ENCODE measurements at places on chromosomes 16 and 17.

GRCh38 chr17:64090144-64090543, 39.8 kb downstream of the ERN1 start:
- DNase-seq = no peak

DNA sequence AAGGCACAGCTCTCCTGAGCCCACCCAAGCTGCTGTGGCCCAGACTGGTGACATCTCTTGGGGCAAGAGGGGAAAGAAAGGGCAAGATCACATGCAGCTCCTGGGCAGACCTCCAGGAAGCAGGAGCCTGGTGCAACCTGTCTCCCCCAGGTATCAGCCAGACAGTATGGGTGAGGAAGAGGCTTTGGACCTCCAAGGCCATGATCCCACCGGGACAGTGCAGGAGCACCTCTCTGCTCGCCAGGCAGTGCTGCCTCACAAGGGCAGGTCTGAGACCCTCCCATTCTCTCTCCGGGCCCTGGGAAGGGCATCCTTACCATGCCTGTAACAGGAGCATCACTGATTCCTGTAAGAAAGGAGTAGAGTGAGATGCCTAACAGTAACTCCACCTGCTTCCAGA, 25.6 kb upstream of the COG7 start:
- no peak for DNase-seq

- DNase-seq = no peak
Measured at GRCh38 chr16:4859900-4860255, 12.6 kb downstream of the UBN1 start.

DNA sequence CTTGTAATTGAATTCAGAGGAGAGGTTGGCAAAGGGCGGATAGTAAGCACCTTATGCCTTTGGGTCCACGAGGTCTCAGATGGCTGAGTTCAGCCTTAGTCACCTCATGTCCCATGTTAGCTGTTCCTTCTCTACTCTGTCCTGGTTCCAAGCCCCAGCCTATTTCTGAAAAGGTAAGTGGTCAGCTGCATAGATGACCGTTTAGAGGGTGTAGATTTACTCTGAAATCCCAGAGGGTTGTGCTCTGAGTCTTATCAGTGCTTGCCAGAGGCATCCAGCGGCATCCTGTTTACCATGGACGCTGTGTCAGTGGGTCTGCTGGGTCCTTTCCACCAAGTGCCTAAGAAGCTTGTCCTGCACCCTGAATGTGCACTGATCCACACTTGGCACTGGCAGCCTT, 1.9 kb downstream of the ZNF778 start:
- no peak for DNase-seq

DNA sequence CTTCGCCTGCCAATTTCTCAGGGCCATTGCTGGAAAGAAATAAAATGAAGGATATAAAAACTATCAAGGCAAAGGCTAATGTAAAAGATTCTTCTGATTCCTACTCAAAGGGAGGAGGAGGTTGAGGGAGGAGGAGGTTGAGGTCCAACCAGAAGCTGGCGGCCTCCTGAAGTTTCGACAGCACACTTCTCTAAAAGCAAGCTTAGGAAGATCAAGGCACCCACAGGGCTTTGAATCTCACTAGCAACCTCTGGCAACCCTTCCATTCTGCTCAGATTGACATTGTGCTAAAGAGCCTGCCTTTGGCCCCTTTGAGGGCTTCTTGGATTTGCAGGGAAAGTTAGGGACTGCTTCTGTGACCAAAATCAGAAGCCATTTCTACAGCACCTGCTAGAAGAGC, 81.5 kb upstream of the TNRC6C start:
- no peak for DNase-seq

DNA sequence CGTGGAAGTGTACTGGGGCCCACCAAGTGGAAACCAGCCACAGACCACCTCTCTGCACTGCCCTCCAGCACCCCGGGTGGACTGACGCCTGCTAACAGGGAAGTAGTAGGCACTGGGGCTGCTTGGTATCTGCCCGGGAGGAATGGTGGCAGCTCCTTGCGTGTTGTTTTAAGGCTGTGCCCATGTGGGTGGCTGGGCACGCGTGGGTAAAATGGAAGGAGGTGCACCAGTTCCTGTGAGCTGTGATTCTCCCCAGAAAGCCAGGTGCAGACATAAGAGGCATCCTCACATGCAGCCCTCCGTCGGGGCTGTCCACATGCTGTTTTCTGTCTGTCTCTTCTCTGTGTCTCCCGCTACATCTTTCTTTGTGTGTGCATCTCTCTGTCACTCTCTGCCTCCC, 122.3 kb downstream of the ENGASE start:
- no peak for DNase-seq

DNA sequence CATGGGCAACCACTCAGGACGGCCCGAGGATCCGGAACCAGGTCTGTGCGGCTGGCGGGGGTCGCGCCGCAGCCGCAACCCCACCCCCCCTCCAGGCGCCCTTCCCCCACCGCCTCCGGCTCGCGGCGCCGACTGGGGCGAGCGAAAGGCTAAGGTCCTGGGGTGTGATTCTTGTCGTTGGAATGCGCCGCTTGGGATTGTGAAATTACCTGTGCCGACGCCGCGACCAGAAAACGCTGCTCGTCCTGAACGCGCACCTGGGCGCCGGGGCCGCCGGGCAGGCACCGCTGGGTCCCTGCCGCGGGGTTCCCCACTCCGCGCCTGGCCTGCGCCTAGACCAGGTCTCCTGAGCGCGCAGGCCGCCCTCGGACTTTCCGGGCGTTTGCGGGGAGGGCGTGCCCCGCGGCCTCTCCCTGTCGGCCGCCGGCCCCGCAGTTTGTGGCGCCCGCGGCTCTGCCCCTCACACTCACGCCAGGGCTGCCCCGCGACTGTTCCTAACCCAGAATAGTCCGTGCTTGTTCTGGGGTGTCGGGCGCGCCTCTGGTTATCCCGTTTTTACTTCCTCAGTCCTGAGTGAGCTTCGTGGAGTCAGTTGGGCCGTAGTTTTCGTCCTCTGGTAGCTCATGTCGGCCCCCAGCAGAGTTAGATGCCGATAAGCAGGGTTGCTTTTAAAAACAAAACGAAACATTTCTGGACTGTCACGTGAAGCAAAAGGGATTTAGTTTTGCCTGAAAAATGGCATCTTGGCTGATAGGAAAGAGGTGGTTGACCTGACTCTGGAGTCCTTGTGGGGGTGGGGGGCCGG, 147.2 kb downstream of the SPECC1 start:
- peak; percentile 38 for DNase-seq

DNA sequence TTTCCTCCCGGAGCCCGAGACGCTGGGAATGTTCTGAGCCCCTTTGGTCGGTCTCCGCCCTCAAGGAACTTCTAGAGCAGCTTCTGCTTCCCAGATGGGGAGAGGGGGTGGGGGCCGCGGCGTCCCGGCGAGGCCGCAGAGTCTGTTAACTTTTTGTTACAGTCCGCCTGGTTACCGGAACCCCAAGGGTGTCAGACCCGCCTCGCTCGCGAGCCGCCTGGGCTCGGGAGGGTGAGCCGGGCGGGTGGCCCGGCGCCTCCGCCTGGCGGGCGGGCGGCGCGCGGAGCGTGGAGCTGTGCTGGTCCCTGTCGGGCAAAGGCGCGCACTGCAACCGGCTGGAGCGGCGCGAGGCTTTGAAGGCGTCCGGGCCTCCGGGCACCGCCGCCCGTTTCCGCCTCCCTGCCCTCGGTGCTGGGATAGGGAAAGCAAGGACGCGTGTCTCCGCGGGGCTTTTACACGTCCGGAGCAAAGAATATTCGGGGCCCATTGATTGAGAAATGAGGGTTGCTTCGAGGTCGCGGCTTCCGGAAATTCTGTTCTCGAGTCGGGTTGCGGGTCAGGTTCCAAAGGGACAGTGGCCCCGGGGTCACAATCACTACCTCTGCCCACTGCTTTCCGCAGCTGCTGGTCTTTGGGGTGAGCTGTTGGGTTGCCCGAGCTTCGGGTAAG, 1.7 kb downstream of the HS3ST3B1 start:
- no peak for DNase-seq

DNA sequence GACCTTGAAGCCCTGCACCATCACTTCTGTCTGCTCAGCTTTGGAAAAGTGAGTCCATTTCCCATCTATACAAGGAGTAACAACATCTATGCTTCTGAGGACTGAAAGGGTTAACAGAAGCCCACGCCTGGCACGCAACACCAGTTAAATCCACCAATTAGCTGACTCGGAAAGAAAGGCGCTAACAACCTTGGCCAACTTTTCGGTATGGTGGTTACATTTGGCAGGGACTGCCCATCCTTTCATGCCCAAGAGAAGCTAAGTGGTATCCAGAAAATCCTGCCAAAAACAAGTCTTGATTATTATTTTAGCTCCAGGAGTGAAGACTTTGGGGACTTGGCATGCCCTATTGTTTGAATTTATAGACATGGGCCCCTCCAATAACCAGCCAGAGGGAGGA, 202.3 kb upstream of the RPL38 start:
- no peak for DNase-seq

DNA sequence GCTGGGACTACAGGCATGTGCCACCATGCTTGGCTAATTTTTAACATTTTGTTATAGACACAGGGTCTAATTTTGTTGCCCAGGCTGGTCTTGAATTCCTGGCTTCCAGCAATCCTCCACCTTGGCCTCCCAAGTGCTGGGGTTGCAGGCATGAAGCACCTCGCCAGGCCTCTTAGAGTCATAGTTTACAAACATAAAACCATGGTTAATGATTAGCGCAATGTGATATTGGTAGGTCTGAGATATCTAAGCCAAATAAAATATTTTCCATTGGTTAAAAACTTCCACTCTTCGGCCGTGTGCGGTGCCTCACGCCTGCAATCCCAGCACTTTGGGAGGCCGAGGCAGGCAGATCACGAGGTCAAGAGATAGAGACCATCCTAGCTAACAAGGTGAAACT, 16.6 kb downstream of the TXNDC11 start:
- DNase-seq = no peak

DNA sequence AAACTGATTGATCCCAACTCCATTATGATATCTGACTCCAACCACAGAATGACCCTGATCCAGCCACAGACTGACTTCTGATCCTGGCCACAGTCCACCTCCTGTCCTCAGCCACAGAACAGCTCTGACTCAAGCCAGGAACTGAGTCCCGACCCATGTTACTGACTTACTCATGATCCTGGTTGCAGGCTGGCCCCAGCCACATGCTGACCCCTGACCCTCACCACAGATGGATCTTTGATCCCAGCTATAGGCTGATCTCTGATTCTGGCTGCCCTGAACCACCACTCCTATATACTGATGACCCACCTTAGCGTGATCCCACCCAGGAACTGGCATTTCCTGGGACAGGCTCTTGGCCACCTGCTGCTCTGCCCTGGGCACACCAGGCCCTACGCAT, 32.2 kb upstream of the IL21R start:
- no peak for DNase-seq

- peak; percentile 66 for DNase-seq
Measured at GRCh38 chr16:16045879-16046278, 96.5 kb downstream of the ABCC1 start.

DNA sequence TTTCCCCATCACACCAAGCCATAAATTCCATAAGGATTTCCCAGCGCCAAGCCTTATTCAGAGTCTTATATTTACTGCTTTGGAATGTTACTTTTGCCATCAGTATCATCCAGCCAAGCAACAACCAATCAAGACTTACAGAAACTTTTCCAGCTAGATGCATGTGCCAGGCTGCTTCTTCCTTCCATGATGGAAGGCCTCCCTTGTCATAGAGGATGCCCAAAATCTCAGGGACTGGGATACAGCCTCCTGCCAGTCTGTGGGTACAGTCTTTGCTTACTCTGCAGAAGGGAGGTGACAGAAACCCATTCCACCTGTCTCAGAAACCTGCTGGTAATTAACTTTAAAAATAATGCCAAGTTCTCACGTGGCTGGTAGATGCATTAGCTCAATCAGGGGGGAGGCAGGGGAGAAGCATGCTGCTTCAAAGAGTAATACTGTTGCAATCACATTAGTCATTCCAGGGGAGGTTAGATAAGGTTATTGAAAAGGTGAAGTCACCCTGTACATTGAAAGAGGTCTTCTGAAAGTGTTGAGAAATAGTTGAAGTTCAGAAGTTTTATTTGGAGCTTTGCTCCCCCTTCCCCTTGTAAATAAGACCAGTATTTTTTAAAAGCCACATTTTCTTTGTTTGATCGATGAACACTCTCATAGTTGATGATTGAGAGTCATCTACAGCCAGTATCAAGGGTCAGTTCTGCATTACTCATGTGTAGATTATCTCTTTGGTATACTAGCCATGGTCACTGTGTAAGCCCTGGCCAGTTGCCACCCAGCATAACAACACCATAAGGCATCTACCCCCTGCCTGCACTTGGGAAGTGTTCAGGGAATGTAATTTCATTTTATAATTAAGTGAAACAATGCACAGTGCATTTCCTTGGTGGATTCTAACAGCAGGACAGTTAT, 22.2 kb downstream of the HLF start:
- no peak for DNase-seq

DNA sequence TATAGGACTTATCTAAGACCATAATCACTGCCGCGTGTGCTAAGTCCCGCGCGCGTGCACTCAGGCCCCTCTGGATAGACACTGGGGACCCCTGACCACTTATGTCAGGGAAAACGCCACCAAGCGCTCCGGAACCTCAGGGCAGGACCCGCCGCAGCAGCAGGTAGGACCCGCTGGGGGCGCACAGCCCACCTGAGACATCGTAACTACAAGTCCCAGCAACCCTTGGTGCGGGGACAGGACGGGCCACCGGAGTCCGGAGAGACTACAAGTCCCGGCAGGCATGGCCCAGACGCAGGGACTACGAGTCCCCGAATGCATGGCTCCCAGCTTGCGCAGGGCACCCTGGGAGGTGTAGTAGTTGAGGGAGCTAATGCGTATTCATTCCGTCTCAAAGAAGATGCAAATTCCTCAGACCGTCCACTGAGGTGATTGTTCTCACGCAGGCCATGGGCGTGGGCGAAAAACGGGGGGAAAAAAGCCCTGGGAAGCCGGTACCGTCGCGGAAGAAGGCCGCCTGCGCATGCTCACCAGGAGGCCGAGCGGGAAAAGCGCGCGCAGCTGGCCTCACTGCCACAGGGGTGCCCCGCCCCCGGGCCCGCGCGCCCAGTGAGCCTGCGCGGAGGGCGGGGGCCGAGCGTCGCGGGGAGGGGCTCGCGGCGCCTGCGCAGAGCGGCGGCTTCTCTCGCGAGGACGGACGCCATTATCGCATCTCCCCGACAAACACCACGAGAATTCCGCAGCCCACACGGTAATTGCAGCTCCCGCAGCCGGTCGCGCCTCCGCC, at the start of gene BANP:
BANP (plus strand) TSS at position 670 of the 787 bp plus-strand sequence. CDS start 23,682 bp downstream, outside the sequence.
- DNase-seq = peak; percentile 99

- DNase-seq = no peak
Measured at GRCh38 chr16:1333149-1333812, at the start of gene BAIAP3. Gene BAIAP3, plus strand, starts transcription at chr16:1333645. Its CDS starts 4,905 bp downstream, at chr16:1338550.

- no peak for DNase-seq
Measured at GRCh38 chr16:78399384-78399783, 299.9 kb downstream of the WWOX start.

DNA sequence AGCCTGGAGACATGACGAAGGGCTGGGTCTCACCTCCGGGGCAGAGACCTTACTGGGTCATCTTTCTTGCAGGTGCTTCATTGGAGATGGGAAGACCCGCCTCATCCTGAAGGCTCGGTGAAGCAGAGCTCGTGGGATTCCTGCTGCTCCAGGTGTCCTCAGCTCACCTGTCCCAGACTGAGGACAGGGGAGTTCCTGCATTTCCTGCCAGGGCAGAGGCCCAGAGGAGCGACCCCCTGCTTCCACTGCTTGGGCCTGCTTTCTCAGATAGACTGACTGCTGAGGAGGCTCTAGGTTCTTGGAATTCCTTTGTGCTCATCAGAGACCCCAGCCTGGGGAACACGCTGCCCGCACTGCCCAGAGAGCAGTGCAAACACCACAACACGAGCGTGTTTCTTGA, 11.6 kb downstream of the AQP8 start:
- DNase-seq = no peak

GRCh38 chr16:51045186-51045585, 105.9 kb downstream of the SALL1 start:
- no peak for DNase-seq
